A549 treated with DMSO at 1 μM for 4 hours (cell line): ENCODE measurements at places on chromosomes 7 and 10. TPM values are rescaled to one million over a fixed set of nuclear protein-coding genes. Genes with fewer than 3 reads are reported as not detected.

The EN2 gene
- 0.47 to 1.3 TPM (median 0.99 TPM) in 5 replicates for total RNA-seq

The SAP25 gene
- total RNA-seq: 0.28 to 0.88 TPM (median 0.68 TPM) in 4 of 5 replicates, not detected in the other

The NANOS1 gene
- total RNA-seq: 2.4 to 3.1 TPM (median 2.8 TPM) in 5 replicates

The ZNF777 gene
- 16.1 to 21.5 TPM (median 18.6 TPM) in 5 replicates for total RNA-seq

The SCIN gene
- 0.36 to 0.70 TPM (median 0.45 TPM) in 5 replicates for total RNA-seq

The TCTN3 gene
- total RNA-seq: 39.8 to 49.4 TPM (median 47.0 TPM) in 5 replicates
